H9 (cell line): ENCODE measurements at places on chromosomes 12 and 14. TPM values are rescaled to one million over a fixed set of nuclear protein-coding genes. Genes with fewer than 3 reads are reported as not detected.

DNA sequence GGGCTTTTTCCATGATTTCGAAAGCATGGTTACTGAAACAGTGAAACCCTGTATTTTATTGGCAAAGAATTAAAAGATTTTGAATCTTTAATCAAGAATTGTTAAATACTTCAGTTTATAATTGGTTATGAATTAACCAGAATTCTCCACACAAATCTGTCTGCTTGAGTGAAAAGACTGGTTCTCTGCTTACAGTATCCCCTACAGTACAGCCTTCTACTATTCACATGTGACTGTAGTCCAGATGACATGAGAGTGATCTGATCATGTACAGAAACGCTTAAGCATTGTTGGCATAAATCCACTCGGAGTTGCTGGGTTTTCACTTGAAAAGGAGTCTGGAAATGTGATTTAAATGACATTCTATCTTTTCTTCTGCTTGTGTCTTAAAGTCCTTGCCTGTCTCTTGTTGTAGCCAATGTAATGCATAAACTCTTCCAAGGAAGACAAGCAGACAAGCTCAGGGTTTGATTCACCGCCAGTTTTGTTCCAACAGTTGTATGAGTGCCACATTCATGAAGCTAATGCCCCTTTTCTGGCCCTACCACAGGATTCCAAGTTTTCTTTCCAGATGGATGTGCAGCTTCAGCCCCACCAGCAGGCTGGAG is 222.0 kb upstream of the LRIG3 start:
- DNase-seq: no peak

- no peak for DNase-seq
Observed at GRCh38 chr12:42730291-42730690, 140.7 kb upstream of the PRICKLE1 start.

The PRR13 gene
- total RNA-seq: 144 and 147 TPM in 2 replicates

DNA sequence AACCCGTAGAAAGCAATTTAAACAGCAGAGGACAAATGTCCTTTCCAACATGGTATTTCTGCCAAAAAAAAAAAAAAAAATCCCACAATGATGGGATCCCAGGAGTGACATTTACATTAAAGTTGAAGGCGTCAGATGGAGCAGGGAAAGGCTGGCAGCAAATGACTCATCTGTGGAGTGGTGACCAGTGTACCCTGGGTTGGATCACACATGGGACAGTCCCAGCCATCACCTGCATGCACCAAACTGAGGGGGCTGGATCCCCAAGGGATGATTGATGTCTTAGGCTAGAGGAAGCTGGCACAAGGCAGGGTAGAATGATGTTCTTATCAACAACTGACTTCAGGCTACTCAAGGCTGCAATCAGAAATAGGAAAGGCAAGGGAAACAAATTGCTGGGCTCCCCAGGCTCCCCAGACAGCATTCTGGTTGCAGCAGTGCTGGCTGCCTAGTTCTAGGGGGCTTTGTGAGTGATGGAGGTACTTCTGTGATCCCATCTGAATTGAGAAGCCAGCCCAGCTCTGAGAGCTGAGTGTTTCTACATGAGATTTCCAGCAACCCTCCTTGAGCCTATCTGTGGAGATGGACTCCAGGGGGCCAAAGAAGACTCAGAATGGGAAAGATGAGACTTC is 117.9 kb downstream of the DPF3 start:
- DNase-seq: no peak
